ENCODE measurements at places on chromosomes 11 and 22.

GRCh38 chr11:108916935-108917334 lies 252.1 kb downstream of the DDX10 start:
- DNase-seq: no peak

- DNase-seq: no peak
These were observed 6.4 kb upstream of the PKNOX2 start for GRCh38 chr11:125157953-125158680.

- DNase-seq: no peak
These were observed 2.8 kb upstream of the GRAMD4 start for GRCh38 chr22:46617207-46617985.

DNA sequence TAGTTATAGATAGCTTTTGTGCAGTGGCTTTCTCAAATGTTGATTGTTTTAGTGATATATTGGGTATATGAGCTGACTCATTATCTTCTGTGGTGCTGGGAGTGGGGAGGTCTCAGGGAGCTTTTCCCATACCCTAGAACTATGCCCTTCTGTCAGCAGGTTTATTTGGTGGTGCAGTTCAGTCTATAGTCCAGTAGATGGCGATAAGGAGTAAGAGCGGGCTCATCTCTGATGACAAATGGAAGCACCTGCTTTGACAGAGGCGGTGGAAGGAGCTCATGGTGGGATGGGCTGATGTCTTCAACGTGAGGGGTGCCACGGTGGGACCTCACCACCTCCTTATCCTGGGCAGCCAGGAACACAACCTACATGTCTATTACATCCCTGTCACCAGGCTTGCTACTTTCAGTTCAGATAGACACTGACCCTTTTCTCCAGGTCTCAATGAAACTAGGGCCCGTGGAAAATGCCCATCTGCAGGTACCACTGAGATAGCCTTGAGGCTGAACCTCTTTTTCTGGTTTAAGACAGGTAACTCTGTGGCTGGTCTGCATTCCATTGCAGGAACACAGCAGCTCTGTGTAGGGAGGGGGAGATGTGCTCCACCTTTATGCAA lies 13.0 kb upstream of the OR6A2 start:
- DNase-seq: peak; percentile 60

DNA sequence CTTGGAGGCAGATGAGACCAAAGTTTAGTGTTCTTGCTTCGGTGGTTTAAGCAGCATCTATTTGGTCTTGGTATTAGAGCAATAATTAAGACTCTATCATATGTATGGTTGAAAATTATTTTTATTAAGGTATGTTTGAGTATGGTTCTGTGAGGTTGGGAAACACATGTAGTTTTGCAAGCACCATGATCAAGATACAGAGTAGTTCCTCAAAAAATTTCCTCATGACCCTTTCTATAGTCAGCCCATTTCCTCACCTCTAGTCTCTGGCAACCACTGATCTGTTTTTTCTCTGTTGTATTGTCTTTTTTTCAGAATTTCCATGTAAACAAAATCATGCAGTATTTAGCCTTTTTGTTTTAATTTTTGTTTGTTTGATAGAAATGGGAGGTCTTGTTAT lies 18.4 kb downstream of the MTMR3 start:
- DNase-seq: no peak

- no peak for DNase-seq
These were observed 70.8 kb downstream of the SHANK2 start for GRCh38 chr11:71181566-71181965.

- no peak for DNase-seq
These were observed 225.1 kb upstream of the MPPED2 start for GRCh38 chr11:30811226-30811755.

GRCh38 chr11:28289444-28289843 lies 181.3 kb downstream of the METTL15 start:
- DNase-seq: no peak

DNA sequence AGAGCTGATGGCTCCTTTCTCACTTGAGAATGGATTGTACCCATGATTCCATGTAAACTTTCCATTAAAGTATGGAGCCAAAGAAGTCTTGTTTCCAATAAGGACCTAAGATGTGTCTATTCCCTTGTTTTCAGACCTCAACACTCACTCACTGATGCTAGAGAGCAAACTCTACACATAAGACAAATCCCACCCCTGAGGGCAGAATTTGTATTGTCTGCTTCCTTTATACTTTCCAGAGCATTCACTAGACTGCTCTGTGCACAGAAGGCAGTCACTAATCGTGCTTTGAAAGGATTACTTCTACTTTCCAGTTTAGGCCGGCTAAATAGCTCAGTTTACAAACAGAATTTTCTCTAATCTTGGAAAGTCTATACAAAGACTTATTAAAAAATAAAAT lies 6.4 kb downstream of the ANKRD49 start:
- no peak for DNase-seq

DNA sequence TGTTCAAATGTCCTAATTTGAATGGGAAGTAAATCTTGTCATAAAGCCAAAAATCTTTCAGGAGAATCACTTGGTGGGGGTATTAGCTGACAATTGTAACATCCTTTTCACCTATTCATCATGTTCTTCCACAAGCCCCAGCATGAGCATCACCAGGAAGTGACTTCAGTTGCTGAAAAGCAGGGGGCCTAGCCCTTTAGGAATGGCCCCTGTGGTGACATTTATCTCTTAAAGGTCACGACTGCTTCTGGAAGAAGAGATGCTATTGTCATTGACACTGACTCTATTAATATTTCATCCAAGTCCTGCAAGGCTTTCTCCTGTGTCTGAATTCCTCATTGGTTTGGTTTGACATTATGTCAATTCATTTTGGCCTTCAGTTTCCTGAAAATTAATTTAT lies 92.6 kb downstream of the OR5AK2 start:
- no peak for DNase-seq

- no peak for DNase-seq
These were observed 70.3 kb downstream of the SOX6 start for GRCh38 chr11:16286095-16286494.

DNA sequence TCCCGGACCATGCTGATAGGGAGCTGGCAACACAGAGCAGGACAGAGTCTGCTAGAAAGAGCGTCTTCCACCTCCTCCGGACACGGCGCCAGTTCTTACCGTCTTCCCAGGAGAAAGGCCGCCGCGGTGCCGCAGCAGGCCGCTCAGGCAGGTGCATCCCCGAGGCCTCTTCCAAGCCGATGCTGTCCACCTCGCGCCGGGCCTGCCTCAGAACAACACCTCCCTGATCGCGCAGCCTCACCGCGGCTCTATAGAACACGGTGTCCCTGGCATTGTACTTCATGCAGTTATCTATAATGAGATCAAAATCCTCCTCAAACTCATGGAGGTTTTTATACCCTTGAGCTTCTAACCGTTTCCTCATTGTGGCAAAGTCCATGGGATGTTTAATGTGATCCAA lies 30.0 kb downstream of the BRD1 start:
- no peak for DNase-seq

GRCh38 chr11:75891947-75892739 lies 77.1 kb downstream of the UVRAG start:
- DNase-seq: no peak

DNA sequence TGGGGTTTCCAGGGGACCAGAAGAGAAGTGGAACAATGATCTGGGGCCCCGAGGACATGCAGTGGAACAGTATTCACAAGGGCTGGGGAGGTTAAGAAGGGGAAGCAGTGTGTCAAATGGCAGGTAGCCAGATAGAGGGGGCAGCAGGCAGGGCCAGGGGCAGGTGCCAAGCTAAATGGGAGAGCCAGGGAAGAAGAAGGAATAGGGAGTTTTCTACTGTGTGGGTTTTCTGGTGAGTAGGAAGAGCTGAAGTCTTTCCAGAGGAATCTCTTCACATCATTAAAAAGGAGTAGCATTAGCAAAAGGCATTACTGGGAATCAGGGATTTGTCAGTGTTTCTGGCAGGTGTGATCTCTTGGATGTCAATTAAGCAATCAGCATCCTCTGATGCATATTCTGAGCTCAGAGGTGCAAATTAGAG lies 55.8 kb downstream of the IRAG1 start:
- no peak for DNase-seq

GRCh38 chr11:36379653-36380052 lies 83.6 kb downstream of the PRR5L start:
- no peak for DNase-seq

DNA sequence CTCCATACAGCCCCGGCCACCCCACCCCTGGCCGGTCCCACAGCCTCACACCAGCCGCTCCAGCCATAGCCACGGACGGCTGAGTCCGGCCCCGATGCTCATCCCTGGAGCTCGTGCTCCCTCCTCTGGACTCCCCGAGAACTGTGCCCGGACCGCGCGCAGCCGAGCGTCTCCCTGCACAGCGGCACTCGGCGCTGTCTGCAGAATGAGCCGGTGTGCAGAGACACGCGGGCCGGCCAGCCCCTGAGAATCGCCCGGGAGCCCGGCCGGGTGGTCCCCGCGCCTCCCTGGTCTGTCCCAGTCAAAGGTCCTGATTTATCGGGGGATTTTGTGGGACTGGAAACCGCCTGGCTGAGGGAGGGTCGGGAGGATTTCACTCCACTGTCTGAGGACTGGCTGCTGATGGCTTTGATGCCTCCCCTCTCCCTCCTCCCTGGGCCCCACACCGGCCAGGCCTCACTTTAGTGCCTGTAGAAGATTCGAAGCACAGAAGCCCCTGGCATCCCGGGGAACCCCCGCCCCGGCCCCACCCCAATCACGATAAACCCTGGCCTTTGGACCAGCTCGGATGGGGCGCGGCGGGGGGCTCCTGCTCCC lies 102.7 kb downstream of the BRD1 start:
- DNase-seq: peak; percentile 68

DNA sequence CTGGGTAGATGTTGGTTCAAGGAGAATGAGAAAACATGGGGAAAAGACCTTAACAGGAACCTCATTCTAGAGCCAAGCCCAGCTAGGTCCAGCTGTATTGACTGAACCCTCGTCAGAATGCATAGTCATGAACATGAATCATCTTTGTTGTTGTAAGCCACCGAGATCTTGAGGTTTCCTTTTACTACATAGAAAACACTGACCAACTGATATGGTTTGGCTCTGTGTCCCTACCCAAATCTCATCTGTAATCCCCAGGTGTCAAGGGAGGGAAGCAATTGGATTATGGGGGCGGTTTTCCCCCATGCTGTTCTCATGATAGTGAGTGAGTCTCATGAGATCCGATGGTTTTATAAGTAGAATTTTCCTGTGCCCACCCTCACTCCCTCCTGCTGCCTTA lies 19.4 kb upstream of the PHOX2A start:
- no peak for DNase-seq

DNA sequence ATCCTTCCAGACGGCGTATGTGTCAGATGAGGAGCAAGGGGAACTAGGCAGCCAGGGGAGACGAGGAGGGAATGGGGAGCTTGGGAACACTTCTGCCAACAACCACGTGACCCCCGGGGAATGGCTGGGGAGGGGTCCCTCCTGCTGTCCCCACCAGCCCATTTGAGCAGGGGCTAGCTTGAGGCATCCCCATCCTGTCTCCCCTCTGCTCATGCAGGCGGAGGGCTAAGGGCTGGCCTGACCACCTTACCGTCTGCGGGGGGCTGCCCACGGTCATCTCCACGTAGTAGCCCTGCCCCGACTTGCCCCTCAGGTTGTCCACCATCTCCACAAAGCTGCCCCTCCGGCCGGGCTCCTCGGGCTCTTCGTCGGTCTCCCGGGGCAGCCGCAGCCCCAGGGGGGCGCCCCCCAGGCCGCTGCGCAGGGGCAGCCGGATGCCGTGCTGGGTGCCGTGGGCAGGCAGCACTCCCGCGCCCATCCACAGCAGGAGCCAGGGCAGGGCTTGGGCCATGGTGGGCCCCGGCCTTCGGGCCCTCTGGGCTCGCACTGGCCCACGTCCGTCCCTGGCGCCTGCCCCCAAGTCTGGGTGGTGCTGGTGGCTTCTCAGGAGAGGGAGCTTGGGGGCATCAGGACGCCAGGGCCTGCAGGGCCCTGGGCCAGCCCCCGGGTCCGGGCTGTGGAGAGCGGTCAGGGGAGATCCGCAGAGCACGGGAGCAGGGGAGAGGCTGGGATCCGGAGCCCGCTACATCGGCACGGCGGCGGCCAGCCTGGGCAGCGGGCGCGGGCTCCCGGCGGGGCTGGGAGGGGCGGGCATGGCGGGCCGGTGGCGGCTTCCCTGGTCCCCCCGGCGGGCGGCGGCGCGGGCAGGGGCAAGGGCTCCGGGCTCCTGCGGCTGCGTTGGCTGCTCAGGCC lies 515 bp downstream of the BACE1 start:
- no peak for DNase-seq

- no peak for DNase-seq
These were observed 2.1 kb upstream of the DGKZ start for GRCh38 chr11:46345131-46345597.

DNA sequence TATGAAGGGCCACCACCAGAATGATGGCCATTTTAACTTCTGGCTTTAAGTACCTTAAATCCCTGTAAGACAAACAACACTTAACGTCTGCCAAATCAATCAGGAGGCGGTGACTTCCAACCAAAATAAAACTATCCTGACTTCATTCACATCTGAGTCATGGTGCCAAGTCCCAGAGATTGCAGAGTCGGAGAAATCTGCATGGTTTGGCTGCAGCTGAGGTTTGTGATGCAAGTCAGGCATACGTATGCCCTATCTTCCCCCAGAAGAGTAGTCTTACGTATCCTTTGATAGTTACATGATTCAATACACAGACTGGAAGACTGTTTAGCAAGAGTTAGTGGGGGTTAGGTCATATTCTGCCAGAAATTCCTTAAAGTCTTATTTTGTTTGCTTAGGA lies 1.7 kb upstream of the GAB2 start:
- DNase-seq: no peak

- no peak for DNase-seq
These were observed 89.1 kb upstream of the DBX1 start for GRCh38 chr11:20249378-20249777.

GRCh38 chr11:41042688-41043087 lies 416.8 kb downstream of the LRRC4C start:
- DNase-seq: no peak

GRCh38 chr11:73320763-73321603 lies 12.9 kb downstream of the ARHGEF17 start:
- no peak for DNase-seq

GRCh38 chr22:31943206-31943977 lies 943 bp upstream of the YWHAH start:
- DNase-seq: no peak

DNA sequence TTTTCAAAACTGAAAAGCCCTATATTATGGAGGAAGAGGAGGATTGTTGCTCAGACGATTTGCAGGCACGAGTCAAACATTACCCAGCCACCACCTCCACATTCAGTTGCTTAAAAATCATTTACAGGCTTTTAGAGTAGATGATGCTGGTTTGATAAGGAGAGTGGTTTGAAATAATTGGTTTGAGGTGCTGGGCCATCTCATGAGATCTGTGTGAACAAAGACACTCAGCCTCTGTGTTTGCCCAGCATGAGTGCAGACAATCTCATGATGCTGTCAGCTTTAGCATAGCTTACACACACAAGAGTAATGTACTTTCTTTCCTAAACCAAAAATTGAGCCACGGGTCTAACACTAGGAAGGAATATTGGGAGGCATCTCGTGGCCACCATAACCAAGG lies 4.3 kb downstream of the SLC43A3 start:
- DNase-seq: no peak

DNA sequence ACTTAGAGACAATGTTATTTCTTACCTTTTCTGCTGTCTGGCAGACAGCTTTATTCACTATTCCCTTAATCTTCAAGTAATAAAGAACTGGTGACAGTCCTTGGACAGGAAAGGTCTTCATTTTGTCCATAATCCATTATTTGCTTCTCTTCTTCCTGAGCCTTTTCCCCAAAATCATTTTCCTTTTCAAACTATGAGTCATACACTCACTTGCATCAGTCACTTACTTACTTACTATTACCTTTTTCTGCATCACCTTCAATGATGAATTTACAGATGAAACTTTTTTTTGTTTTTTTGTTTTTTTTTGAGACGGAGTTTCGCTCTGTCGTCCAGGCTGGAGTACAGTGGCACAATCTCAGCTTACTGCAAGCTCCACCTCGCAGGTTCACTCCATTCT lies 9.5 kb downstream of the METTL15 start:
- DNase-seq: no peak
